ENCODE measurements at places on chromosomes 4 and X.

- DNase-seq = no peak
Observed at GRCh38 chrX:10208953-10209352, 52.2 kb downstream of the CLCN4 start.

GRCh38 chr4:178665916-178666315 is 1223.7 kb upstream of the AGA start:
- DNase-seq = no peak

DNA sequence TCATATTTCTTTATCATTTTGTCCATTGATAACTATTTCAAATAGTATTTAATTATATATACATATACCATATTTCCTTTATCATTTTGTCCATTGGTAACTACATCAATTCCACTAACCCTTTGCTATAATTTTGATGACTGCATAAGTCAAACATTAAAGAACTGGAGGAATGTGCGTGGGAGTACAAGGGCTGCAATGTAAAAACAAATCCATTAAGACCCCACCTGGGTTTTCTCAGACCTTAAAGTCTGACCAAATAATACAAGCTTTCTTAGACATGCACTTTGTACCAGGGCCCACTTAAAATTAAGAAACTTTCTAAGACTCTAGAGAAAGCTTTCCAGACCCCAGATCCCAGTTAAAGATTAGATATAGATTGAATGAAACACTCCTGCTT is 1622.4 kb upstream of the PCDH10 start:
- no peak for DNase-seq

DNA sequence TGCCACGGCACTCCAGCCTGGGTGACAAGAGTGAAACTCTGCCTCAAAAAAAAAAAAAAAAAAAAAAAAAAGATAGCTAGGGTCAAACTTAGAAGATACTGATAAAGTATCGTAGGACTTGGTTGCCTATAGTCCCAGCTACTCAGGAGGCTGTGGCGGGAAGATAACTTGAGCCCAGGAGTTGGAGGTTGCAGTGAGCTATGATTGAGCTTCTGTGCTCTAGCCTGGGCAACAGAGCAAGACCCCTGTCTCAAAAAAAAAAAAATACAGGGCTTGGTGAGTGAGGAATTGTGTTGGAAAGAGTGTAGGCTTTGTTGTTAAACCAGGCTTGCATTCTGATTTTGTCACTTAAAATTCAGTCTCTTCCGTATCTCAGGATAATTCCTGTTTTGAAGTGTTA is 6.2 kb downstream of the TAF1 start:
- no peak for DNase-seq

GRCh38 chrX:49053223-49054072 is 5.4 kb upstream of the CCDC120 start:
- peak; percentile 31 for DNase-seq

GRCh38 chr4:147407261-147408045 is 73.4 kb upstream of the EDNRA start:
- no peak for DNase-seq

GRCh38 chrX:31092970-31093638 is 21.3 kb upstream of the FTHL17 start:
- no peak for DNase-seq

DNA sequence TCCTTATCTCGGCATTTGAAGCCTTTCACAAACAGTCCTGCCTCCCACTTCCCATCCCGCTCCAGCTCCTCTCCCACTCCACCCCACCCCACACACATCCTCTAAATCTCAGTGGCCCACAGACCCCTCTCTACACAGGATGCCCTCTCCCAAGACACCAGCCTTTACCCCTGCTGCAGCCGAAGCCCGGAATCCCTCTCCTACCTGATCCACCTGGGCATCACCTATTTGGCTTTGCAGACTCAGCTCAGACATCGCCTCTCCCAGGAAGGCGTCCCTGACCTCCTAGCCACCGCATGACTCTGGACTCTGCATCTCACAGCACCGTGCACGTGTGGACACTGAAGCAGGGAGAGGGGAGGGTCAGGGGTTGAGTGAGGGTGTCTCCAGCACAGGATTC is 11.5 kb downstream of the PPP2R2C start:
- no peak for DNase-seq

GRCh38 chr4:40466789-40467188 is 131.7 kb downstream of the CHRNA9 start:
- no peak for DNase-seq

DNA sequence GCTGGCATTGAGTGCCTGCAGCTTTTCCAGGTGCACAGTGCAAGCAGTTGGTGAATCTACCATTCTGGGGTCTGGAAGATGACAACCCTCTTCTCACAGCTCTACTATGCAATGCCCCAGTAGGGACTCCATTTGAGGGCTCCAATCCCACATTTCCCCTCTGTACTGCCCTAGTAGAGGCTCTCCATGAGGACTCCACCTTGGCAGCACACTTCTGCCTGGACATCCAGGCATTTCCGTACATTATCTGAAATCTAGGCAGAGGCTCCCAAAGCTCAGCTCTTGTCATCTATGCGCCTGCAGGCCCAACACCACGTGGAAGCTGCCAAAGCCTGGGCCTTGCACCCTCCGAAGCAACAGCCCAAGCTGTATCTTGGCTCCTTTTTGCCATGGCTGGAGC is 8.4 kb upstream of the SMAD1 start:
- no peak for DNase-seq

DNA sequence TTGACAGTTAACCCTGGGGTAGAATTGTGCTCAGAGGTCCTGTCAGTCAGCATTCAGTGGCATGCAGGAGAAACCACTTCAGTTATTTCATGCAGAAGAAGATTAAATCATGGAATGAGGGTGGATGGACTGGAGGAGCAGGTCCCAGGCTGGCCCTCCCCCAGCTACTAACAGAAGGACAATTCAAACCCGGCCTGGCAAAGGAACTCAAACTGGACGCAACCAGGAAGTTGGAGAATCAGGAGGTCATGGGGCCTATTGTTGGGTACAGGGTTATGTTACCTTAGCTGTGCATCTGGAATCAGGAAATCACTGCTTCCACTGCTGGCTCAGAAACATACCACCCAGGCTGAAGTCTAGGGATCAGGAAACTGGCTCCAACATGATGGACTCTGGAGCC is 121.4 kb downstream of the GPAT3 start:
- DNase-seq = no peak

DNA sequence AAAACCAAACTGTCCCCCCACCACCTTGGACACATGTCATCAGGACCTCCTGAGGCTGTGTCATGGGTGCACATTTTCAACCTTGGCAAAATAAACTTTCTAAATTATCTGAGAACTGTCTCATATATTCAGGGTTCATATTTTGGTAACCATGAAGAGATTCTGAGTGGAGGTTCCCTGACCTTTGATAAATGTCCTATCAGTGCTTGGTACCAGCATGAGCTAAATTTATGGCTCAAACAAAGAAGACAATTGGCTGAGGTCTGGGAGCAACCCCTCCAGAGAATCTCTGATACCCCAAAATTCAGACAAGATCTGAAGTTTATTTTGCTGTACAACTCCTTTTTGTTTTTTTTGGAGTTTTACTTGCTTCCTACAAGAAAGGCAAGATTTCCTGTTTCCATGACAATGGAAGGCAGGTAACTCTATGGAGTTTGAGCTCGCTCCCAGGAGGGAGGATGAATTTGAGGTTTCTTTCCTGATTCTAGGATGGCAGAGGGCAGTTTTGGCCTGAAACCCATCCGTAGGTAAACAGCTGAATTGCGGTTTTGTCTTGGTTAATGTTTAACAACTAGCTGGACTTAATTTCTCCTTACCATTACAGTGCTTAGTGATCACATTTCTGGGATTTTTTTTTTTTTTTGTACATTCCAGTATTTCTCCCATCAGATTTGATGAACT is 14.5 kb downstream of the UGT2B15 start:
- DNase-seq = no peak

- no peak for DNase-seq
Observed at GRCh38 chr4:151529187-151529586, 120.2 kb downstream of the FHIP1A start.

GRCh38 chr4:103496800-103497199 is 223.0 kb downstream of the TACR3 start:
- no peak for DNase-seq

- no peak for DNase-seq
Observed at GRCh38 chr4:39179681-39180080, 2.6 kb upstream of the WDR19 start.

GRCh38 chrX:95291561-95291960 is 1393.1 kb upstream of the DIAPH2 start:
- DNase-seq = no peak

DNA sequence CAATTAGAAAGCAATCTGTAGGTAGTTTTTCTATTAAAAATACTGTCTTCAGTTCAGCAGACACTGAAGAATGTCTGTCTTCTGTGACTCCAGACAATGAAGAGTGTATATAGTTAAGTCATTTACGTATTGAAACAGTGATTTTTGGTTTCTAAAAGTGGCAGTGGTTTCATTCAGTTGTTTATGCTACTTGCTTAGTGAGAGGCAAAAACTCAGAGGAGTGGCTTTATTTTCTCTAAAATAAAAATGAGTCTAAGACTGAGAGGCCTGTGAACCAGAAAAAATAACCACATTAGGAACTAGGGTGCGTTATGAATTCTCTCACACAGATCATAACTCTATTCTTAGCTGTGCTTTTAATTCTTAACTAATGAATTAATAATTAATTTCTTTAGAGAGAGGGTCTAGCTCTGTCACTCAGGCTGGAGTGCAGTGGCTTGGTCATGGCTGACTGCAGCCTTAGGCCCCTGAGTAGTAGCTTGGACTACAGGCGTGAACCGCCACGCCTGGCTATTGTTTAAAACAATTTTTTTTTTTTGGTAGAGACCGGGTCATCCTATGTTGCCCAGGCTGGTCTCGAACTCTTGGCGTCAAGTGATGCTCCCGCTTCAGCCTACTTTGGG is 31.4 kb downstream of the FREM3 start:
- no peak for DNase-seq

- no peak for DNase-seq
Observed at GRCh38 chr4:86685401-86685800, 91.3 kb downstream of the PTPN13 start.

GRCh38 chr4:41745292-41746024 is 3.1 kb downstream of the PHOX2B start:
- DNase-seq = no peak

DNA sequence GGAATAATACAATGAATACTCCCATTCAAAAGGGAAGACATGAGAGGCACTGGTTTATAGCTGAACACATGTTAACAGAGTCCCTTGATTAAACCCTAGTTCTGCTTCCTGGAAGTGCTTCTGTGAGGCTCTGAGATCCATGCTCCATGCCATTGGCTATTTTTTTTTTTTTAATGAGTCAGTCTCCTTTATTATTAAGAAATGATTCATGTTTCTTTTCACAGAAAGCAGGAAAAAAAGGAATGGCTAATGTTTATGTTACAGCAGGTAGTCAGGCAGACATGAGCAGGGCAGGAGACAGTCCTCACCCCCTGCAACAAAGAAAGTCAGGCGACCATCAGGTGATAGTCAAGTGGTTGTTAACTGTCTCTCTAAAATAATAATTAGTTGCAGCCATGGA is 598.7 kb downstream of the EPHA5 start:
- no peak for DNase-seq

- no peak for DNase-seq
Observed at GRCh38 chr4:153518637-153519389, 52.7 kb downstream of the TMEM131L start.

DNA sequence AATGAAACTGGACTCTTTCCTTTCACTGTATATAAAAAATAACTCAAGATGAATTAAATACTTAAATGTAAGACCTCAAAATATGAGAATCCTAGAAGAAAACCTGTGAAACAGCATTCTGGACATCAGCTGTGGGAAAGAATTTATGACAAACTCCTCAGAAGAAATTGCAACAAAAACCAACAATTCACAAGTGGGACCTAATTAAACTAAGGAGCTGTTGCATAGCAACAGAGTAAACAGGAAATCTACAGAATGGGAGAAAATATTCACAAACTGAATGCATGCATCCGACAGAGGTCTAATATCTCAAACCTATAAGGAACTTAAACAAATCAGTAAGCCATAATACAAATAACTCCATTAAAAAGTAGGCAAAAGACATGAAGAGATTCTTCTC is 851.7 kb upstream of the PCDH10 start:
- DNase-seq = no peak

GRCh38 chr4:74793757-74794381 is 454 bp downstream of the BTC start:
- no peak for DNase-seq

- DNase-seq = no peak
Observed at GRCh38 chrX:18938710-18939109, 45.2 kb downstream of the PHKA2 start.

GRCh38 chr4:76854858-76855257 is 43.1 kb downstream of the SOWAHB start:
- no peak for DNase-seq

GRCh38 chr4:116520886-116521285 is 564.5 kb downstream of the TRAM1L1 start:
- DNase-seq = no peak

DNA sequence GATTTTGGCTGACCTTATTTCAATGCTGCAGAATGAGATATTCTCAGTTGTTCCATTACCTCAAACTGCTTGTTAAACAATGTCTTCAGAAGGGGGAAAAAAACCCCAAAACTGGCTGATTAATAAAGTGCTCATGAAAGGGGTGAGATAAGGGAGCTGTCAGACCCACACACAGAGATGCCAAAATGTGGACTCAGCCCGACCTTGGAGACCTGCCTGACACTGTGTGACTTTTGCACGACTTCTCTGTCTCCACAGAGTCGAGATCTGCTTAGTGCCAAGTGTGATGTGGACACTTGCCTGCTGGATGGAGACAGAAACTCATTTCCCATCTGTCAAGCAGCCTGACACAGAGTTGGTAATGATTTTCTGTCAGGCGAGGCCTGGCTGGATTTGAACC is 31.5 kb downstream of the REELD1 start:
- no peak for DNase-seq

- DNase-seq = no peak
Observed at GRCh38 chr4:82362565-82362964, 11.2 kb downstream of the HNRNPD start.

DNA sequence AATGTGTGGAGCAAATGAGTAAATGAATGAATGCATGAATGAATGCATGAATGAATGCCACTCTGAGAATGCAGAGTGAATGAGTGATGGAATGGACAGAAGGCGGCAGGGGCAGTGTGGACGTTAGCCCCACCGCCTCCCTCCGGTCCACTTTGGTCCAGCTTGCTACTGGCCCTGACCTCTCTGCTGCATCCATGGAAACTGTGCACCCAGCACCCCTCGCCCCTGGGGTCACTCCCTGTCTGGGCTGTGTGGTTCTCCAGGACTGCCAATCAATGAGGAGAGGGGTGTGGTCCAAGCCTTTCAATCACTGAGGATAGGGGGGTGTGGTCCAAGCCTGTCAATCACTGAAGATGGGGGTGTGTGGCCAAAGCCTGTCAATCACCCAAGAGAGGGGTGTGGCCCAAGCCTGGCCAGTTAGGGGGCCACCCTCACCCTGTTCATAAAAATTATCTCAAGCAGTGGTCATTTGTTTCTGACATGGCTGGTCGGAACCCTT is 39.2 kb upstream of the ASMTL start:
- no peak for DNase-seq

- DNase-seq = no peak
Observed at GRCh38 chr4:81204571-81204970, 10.5 kb downstream of the PRKG2 start.
